ENCODE measurements at places on chromosomes 16 and 17.

DNA sequence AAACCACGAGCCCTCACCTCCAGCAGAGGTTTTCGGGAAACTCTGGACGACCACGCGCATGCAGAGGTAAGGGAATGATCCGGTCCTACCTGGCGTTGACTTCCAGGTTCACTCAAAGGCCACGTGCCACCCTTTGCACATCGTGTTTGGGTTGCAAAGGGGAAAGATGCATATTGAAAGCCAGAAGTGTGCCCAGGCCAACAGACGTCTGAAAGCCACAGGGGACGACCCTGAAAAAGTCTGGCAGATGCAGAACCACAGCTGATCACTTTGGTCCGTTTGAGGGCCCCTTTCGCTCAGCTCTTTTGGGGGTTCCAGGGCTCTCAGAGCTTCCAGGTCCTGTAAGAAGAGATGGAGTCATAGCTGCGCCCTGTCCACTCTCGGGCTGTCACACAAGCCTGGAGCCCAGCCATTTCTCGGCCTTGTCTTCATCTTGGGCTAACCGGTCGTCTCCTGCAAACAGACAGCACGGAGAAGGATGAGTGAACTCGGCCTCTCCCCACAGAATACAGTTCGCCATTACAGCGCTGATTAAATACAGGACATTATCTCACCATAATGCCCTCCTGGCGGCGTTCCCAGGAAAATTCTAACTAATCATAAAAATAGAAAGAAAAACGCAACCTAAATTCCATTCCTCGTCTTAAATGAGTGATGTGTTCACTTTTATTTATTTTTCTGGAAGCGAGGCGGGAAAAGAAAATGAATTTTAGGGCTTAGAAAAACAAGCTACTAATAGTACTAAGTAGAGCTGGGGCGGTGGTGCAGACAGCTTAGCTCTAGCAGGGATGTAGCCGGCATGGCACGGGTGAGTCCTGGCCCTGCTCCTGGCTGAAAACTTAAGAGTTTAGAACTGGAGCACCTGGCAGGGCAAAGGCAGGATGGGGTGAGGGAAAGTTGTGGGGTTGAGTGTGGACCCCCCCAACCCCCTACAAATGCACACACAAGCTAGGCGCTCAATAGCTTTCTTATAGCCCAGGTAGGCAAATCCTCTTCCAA lies 45.5 kb upstream of the ZFHX3 start:
- peak; percentile 48 for DNase-seq

DNA sequence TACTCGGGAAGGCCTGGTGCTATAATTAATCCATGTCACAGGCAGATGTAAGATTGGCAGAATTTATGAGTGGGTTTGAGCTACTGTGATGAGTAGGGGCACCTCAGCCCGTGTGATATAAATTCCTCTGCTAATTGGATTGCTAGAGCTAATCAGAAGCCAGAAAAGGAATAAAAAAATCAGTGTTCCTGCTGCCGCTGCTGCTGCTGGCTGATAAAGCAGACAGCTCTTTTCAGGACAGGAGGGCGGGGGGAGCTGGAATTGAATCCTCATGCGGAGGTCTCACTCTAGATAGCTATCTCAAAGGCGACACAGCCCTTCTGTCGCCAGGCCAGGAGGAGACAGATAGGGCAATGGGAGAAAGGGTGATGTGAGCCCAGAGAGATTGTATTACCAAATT lies 182.7 kb upstream of the ZFHX3 start:
- DNase-seq: no peak

- DNase-seq: no peak
Observed at GRCh38 chr17:63019138-63019873, 53.3 kb downstream of the TANC2 start.

GRCh38 chr17:57806167-57806830 lies 43.5 kb downstream of the MRPS23 start:
- no peak for DNase-seq

- DNase-seq: peak; percentile 73
Observed at GRCh38 chr17:61837175-61838051, 25.9 kb downstream of the BRIP1 start.

- peak; percentile 14 for DNase-seq
Observed at GRCh38 chr17:33292201-33292980, 704 bp downstream of the ASIC2 start.

Data from EL (cell line).